ENCODE measurements at places on chromosomes 3 and 15.
A peak's percentile ranks its signal among the peaks of the same experiment; 100 is the strongest.

GRCh38 chr3:72661115-72661457, 187.2 kb downstream of the SHQ1 start:
- peak; percentile 73 for DNase-seq

GRCh38 chr15:89963301-89964231, 37.6 kb upstream of the ZNF710 start:
- no peak for DNase-seq

DNA sequence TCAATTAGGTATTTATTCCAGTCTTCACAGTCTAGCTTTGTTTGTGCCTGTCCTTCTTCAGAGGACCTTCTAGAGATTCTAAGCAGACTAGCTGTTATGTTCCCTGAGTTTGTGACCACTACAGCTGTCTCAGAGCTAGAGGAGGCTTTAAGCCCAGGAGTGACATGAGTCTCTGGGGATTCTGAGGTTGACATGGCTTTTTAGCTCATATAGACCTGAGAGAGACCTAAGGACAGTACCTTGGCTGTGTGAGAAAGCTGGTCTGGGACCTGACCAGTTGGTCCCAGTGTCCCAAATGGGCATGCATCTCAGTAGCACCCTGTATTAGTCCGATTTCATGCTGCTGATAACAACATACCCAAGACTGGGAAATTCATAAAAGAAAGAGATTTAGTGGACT, 330.2 kb downstream of the DIPK2A start:
- no peak for DNase-seq

DNA sequence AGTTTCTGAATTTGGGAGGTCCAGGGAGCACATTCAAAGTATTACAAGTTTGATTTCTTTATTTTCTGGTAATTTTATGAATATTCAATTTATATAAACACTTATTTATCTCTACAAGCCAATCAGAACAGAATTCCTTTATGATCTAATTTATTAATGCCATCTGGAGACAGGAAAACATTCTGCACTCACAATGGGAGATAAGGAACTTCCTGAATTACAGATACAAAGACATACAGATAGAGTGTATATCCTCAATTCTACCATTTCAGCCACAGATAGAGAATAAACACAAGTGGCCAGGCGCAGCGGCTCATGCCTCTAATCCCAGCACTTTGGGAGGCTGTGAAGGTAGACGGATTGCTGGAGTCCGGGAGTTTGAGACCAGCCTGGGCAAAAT, 86.0 kb downstream of the IQCH start:
- no peak for DNase-seq

GRCh38 chr15:47661661-47662180, 55.6 kb upstream of the SEMA6D start:
- no peak for DNase-seq

All from fibroblast of lung (primary cell).